ENCODE measurements at places on chromosomes 5 and 9.

DNA sequence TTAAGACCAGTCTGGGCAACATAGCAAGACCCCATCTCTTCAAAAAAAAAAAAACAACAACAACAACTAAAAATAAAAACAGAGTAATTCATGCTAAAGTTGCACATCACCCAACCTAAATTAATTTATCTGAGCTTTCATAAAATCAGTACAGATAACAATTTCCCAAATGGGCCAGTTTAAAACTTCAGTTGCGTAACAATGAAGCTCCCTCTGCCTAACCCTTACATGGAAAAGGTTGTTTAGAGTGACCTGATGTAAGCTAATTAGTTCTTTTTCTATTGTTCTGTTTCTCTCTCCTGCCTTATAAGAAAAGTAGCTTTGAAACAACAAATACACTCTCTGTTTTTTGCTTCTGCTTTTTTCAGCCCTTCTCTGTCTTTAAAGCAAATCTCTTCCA lies 46.2 kb upstream of the SLC28A3 start:
- no peak for DNase-seq

GRCh38 chr9:123453831-123454321 lies 97.9 kb downstream of the CRB2 start:
- DNase-seq: no peak

DNA sequence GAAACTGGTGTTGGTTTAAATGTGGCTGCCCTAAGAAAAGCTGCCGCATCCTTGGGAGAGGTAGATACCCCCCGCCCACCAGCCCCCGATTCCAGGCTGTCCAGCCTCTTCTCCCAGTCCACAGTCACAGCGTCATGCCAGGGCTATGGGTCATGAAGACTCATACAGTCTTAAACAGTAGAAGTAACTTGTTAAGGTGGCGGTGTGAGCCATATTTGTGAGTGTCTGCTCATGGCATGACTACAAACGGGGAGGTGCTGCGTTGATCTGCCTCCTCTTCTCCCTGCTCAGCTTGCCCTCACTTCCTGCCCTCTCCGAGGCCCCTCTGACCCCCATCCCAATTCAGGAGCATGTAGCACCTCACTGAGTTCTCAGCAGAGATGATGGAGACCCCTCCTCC lies 20.8 kb downstream of the FGD3 start:
- DNase-seq: no peak

- DNase-seq: no peak
Observed at GRCh38 chr5:122056913-122057312, 21.1 kb downstream of the LOX start.

DNA sequence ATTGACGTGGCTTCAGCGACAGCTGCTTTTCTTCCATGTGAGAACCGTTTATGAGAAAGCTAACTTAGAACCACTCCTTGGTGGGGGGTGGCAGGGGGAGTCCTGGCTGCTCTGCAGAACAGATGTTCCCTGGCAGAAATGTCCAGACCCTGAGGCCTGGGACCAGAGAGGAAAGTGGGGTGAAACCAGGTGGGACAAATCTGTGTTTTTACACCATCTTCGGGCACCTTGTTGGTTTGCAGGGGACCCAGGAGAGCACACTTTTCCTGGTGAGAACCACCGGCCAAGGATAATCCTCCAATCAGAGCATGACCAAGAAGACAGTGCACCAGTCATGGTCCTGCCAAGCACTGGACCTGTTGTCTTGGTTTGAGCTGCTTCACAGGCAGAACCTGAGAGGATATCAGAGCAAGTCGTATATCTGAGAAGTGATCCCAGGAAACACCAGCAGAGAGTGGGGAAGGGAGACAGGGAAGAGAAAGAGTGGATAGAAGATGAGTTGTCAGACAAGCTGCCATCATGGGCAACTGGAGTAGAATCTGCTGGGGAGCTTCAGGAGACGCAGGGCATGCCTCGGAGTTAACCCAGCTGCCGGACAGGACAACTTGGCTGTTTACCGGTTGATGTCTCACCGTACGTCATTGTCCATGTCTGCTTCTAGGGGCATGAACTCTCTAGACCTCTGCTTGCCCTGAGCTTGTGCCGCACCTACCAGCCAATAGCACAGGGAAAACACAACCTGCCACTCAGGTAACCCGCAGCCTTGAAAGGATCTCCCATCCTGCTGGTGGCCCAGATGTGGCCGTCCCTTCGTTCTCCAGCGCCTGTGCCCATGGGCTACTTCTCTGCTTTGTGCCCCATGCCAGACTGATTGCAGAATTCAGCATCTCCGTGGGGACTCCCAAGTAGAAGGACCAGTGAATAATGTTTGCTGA lies 178.4 kb upstream of the MVB12B start:
- no peak for DNase-seq

Measured in amniotic epithelial cell (primary cell).